Mucosa of gallbladder (tissue), 1 donor: ENCODE measurements at places on chromosomes 16 and 17.

DNA sequence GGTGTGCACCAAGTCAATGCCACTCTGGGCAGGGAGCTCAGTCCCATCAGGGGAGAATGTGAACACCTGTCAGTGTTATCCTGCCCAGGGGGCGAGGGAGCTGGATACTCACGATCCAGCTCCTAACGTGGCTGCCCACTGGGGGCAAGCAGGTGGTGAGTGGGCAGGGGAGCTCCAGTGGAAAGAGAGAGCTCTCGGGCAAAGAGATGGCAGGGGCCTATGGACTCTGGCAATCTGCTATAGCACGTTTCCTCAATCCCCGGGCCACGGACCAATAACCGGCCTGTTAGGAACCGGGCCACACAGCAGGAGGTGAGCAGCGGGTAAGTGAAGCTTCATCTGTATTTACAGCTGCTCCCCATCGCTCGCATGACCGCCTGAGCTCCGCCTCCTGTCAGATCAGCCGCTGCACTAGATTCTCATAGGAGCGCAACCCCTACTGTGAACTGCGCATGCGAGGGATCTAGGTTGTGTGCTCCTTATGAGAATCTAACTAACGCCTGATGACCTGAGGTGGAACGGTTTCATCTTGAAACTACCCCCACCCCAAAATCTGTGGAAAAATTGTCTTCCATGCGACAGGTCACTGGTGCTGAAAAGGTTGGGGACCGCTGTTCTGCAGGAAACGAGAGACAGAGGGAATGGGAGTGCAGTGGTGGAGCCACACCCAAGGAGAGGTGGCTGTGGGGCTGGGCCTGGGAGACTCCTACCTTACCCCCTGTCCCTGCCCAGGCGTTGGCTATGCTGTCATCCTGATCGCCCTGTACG lies 15.6 kb downstream of the SLC6A2 start:
- DNase-seq: no peak

DNA sequence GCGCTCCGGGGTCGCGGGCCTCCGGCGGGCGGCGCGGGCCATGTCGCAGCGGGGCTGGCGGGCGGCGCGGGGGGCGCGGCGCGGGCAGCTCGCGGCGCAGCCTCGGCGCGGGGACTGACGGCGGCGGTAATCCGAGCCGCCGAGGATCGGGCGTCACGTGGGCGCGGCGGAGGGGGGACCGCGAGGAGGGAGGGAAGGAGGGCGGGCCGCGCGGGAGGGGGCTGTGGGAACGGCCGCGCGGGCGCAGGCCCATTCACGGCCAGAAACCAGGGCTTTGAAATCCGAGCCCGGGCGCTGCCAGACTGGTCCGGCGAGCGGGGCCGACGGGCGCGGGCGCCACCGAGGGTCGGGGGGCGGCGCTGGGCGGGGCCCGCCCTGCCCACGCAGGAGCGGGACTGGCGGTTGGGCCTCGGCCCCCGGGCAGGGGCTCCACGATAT lies at the start of gene MTSS2:
Gene MTSS2, minus strand, starts transcription at position 116 of the 438 bp plus-strand sequence. CDS start 262 bp downstream, outside the sequence.
- peak; percentile 80 for DNase-seq

DNA sequence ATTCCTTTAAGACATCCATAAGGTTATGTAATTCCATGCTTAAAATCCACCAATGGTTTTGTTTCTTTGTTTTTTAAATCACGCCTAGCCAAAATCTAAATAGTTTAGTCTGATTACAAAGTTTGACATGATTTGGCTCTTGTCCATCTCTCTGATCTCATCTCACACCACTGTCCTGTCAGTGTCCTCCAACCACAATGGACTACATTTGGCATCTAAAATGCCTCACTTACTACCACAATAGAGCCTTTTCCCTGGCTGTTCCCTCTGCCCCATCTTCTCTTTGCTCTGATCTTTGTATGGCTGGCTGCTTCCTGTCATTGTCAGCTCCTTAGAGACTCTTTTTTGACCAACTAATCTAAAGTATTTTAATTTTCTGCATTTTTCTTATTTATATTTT lies 157.2 kb downstream of the MYO1D start:
- DNase-seq: no peak

- no peak for DNase-seq
Observed at GRCh38 chr16:2084895-2085625, 37.3 kb downstream of the TSC2 start.

DNA sequence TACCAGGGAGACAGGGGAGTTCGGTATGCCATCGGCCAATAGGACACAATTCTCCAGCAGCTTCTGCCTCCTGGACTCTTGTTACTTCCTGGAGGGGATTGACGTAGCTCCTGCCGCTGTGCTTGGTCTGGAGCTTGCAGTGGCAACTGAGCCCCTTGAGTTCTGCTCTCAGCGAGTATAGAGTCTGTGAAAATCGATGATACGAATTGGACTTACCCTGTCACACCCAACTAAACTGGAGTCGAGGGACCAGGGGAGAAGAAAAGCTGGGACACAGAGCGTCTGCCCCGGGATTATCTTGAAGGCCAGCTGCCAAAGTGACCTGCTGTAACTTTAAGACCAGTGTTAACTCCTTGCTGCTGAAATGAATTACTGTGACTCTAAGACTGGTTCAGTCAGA lies 22.2 kb downstream of the SEC14L1 start:
- no peak for DNase-seq

GRCh38 chr17:43840814-43841213 lies 6.2 kb upstream of the CD300LG start:
- no peak for DNase-seq

DNA sequence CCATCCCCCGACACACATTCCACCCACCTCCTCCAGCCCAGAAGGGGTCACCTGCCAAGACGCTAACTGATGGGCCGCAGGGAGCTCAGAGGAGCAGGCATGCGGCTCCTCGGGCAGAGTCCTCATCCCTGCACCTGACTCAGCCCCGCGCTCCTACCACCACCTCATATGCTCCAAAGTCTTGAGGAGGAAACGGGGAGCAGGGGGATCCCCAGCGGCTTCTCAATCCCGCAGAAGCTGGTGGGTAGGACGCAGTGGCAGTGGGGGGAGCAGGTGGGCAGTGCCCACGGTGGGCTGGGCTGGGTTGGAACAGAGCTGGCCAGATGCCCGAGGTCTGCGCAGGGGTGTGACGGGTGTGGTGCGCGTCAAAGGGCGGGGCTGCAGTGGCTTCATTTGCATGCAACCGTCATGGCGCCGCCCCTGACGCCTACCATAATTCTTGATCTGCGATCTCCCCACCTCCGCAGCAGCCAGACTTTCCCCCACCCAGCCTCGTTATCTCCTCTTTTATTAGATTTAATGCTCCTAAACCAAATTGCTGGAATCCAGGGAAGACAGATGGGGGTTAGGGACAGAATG lies 39.0 kb upstream of the EMP2 start:
- DNase-seq: no peak

GRCh38 chr16:81220349-81220748 lies 18.1 kb upstream of the BCO1 start:
- DNase-seq: no peak

- no peak for DNase-seq
Observed at GRCh38 chr17:10471858-10472257, 2.5 kb upstream of the MYH4 start.

DNA sequence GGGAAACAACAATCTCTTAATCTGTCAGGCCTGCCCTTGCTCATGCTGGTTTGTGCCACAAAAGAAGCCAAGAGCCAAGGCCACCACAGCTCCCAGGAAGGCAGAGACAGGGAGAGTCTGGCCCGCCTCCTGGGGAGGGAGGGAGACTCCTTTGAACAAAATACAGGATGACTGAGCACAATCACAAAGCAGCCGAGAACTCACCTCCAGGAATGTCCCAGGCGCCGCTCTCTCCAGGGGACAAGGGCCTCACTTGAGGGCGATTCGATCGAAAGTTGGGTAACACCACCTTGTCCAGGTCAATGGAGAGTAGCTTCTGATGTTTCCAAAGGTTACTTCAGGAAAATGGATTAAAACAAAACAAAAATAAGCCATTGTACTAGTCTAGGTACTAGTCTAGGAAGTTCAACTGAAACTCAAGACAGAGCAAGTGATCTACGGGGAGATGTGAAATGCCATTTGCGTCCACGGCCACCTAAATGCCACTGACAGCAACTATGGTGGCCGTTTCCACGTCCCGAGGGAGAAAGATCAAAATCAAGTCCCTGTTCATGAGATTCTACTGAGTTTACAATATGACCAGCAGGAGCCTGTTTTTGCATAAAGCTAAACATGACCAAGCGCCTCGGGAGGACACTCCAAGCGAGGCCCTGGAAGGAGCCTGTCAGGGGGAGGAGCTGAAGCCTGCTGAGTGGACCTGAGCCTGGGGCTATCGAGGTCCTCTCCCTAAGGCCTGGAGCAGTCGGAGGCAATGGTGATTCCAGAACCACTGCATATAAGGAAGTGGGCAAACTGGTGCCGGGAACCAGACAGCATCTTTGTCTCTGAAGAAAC lies 13.4 kb upstream of the SLC38A8 start:
- DNase-seq: peak; percentile 69

GRCh38 chr17:72487731-72488494 lies 367.1 kb downstream of the SOX9 start:
- no peak for DNase-seq

DNA sequence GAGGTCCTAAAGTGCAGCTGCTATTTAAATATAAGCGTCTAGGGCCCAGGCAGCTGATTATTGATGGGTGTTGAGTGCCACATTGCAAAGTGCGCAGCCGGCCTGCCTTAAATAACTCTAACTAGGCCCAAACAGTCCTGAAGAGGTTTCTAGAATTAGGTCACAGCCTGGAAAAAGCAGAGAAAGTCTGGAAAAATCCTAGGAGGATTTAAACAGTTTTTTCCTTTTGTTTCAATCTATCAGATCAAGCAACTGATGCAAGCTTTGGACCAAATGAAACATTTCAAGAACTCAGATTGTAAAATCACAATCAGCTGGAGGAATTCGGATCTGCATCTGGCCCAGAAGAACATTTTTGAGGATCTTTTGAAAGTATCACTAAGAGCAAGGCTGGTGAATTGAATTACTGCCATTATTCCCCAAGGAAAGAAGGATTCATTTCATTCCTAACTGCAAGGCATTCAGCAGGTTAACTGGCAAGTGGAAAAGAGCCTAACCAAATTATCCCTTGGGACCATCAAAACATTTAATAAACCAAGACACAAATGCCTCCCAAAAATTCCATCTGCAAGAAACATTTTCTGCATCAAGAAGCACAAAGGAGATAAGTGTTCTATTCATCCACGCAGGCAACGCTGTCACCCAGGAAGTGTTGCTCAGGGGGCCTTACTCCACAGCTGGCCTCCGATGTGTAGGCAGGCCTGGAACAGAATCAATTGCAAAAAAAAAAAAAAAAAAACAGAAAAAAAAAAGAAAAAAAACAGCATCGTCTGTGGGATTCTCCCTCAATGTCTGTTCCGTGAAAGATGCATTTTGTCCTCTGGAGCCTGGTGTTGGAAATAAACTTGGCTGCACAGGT lies 46.1 kb downstream of the IRX3 start:
- no peak for DNase-seq

- DNase-seq: peak; percentile 22
Observed at GRCh38 chr16:48054881-48055601, 100.8 kb downstream of the ABCC12 start.

- DNase-seq: no peak
Observed at GRCh38 chr17:41919165-41919817, 540 bp upstream of the ACLY start.

DNA sequence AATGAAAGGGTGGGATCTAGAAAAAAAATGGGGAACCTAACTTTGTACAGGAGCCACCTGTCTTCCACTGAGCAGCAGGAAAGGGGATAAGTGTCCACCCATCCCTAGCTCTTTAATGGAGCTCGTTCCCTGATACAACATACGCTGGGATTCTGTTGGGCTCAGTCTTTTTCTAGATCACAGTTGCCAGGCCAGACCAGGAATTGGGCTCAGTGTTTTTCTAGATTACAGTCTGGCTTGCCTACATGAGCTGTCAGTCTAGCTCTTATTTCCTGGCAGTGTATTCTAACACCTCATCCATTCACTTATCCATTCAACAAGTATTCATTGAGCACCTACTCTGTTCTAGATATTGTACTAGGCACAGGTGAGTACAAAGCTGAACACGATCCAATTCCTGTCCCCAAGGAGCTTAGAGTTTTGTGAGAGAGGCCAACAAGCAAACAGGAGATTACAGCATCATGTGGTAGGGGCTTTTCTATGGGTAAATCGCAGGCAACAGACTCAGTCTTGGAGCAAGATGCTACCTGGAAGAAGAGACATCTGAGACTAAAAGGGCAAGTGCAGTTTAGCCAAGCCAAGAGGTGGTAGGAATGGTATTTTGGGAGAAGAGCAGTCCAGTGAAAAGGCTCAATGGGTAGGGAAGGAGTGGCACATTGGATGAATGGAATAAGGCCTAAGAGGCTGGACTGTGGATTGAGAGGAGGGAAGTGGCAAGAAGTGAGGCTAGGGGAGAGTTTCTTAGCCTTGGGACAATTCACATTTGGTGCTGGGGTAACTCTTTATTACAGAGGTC lies 138.0 kb upstream of the HS3ST2 start:
- DNase-seq: no peak

GRCh38 chr17:28563475-28563874 lies 7.8 kb downstream of the PIGS start:
- no peak for DNase-seq
